ENCODE measurements at places on chromosomes 6 and 20.

- DNase-seq = no peak
Measured at GRCh38 chr6:160837146-160837545, 135.1 kb downstream of the PLG start.

GRCh38 chr6:164928728-164929407 lies 380.5 kb downstream of the C6orf118 start:
- DNase-seq = no peak

DNA sequence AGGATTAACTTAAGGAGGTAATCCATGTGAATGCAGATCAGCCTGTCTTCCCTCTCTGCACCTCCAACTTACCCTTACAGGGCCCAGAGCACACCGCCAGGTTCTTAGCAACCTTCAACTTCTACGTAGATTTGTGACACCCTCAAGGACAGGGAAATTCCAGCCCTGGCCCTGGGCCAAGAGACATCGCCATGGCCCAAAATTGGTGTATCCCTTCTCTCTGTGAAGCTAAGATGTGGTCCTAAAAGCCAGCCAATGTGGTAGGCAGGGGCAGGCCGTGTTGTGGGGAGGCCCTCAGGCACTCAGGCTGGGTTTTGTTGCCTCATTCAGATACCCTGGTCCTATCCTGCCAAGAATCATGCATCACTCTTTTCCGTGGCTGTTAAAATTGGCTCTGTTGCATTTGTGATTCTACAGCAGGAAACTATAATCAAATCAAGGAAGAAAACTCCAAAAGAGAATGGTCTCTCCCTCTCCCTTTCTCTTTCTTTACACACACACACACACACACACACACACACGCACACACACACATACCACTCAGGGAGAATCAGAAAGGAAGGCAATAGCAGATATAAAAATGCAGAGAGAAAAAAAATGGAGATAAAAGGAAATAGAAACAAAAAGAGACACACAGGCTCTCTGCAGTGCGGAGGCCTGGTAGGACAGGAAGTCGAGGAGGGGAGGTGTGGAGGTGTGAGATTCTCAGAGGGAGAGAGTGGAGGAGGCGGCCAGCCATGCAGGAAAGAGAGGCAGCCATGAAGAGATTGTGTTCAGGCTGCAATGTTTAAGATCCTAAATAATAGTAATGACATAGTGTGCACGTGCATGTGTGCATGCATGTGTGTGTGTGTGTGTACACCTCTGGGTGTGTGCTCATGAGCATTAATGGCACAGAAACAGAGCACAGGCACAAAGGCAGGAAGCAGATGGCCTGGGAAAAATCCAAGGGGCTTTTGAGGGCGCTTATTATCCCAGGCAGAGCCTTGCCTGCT lies 201.8 kb upstream of the LRFN2 start:
- DNase-seq = no peak

- no peak for DNase-seq
Measured at GRCh38 chr6:127868338-127868737, 32.5 kb downstream of the THEMIS start.

- DNase-seq = no peak
Measured at GRCh38 chr20:6000871-6001270, 50.4 kb downstream of the MCM8 start.

DNA sequence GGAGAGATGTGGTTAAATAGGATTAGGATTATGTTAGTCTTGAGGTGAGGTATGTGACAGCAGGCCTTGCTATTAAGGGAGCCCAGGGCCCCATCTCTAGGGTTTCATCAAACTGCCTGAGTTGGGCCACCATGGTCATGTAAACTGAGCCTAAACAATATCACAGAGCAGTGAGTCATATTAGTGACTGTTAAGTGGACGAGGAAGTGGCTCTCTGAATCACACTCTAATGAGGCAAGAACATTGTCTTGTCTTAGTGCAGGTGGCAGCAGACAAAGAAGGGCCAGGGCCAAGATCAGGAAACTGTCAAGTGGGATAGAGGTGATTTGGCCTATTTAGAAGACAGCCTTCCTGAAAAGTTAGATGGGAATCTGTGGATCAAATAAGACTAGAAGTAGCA lies 23.1 kb downstream of the ENPP3 start:
- DNase-seq = no peak

DNA sequence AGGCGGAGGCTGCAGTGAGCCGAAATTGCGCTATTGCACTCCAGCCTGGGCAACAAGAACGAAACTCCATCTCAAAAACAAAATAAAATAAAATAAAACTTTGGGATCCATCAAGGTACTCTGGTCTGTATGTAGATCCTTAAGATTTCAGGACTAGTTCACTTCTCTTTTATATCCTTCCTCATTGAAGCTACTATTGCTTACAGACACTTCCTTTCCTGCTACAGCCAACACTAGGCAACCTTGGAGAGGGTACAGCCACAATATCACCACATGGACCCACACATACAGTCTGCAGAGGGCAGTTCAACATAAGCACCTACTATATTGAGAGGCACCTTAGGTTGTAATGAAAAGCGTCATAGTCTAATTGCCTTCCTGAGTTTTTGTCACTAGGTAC lies 113.3 kb downstream of the ATXN1 start:
- no peak for DNase-seq

DNA sequence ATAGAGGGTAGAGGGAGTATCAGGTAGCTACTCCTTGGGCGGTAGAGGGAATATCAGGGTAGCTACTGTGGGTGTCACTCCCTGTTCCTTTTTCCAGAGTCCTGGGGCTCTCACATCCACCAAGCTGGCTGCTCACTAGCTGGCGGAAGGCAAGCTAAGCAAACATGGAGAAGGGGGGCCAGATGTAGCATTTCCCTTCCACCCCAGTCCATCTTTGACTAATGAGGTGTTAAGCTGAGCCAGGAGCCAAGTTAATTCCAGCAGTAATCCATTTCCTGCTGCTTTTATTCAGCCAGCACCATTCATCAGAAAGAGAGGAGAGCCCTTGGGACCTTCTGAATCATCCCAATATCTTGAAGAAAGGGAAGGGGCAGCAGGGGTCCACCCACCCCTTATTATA lies 330.0 kb downstream of the ZFAND3 start:
- no peak for DNase-seq

GRCh38 chr6:161481786-161482516 lies 208.1 kb upstream of the AGPAT4 start:
- DNase-seq = peak; percentile 31

DNA sequence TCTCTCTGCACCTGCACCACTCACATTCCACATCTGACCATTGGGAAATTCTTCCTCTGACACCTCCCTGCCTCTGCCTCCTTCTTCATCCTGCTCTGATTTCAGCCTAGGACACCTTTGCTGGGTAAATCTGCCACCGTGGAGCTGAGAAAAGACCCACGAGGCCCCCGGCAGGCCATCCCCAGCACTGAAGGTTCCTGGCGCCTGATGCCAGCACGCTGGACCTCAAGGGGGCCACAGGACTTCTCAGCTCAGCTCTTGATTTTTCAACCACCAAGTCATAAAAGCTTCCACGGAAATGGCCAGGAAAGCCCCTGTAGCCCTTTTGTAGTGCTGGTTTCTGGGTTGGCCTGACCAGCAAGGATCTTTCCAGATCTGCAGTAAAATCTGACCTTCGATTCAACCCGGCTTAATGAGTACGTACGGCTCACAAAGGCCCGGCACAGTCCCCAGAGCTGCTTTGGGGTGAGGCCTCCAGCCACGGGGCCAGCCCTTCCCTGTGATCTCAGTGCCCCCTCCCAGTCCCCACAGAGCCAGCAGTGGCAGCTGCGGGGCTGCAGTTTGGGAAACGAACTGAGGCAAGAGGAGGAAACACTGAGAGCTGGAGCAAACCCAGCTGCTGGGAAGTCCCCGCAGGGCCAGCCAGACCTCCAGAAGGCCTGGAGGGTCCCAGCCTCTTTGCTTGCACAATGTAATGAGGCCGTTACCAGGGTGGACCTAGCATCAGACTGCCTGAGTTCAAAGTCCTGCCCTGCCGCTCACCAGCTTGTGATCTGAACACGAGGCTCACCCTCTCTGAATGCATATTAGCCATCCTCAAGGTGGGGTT lies 157.5 kb downstream of the BMP7 start:
- DNase-seq = no peak

GRCh38 chr20:14820771-14821170 lies 483.4 kb upstream of the FLRT3 start:
- DNase-seq = no peak

GRCh38 chr6:129651291-129651691 lies 58.7 kb downstream of the ARHGAP18 start:
- DNase-seq = no peak

- DNase-seq = no peak
Measured at GRCh38 chr6:101083533-101084175, 202.5 kb upstream of the ASCC3 start.

DNA sequence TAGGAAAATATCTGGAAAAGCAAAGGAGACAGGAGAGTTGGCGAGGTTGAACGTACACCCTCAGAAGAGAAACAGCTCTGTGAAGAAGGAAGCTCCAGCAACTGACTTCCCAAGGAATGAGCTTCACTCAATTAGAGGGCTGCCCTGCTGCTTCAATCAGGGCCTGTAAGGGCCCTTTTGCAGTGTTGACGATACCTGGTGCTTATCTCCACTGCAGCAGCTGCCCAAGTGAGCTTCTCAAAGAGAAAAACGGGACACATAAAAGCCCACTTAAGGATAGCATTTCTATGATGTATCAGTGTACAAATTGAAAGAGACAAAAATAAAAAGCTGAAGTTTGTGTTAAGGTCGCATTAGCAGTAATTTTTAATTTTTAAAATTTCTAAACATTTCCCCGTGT lies 16.4 kb downstream of the SEC63 start:
- DNase-seq = no peak

DNA sequence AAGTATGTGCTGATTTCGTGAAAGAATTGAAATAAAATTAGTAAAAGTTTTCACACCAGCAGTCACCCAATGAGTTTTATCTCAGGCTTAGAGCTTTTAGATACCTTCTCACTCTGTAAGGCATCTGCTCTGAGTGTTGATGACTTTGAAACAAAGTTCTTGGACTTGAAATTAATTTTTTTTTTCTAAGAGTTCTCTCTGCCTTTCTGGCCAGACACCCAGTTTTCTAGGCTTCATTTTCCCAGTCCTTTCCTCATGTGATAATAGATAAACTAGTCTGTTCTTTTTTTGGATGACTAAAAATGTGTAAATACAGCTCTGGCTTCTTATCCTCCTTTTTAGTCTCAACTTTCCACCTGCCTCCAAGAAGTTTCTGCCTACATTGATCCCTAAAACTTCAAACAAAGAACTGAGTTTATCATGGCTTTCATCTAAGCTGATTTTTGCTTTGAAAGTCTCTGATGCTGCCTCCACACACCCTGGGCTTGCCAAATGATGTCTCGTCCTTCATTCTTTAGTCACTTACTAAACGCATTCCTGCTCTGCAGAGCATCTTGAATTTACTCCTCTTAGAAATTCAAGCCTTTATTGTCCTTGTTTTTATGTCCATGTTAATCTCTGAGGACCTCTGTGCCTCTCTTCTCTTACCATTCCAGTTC lies 32.7 kb downstream of the SLX4IP start:
- no peak for DNase-seq

- no peak for DNase-seq
Measured at GRCh38 chr6:41805830-41806774, 18.6 kb downstream of the TOMM6 start.

DNA sequence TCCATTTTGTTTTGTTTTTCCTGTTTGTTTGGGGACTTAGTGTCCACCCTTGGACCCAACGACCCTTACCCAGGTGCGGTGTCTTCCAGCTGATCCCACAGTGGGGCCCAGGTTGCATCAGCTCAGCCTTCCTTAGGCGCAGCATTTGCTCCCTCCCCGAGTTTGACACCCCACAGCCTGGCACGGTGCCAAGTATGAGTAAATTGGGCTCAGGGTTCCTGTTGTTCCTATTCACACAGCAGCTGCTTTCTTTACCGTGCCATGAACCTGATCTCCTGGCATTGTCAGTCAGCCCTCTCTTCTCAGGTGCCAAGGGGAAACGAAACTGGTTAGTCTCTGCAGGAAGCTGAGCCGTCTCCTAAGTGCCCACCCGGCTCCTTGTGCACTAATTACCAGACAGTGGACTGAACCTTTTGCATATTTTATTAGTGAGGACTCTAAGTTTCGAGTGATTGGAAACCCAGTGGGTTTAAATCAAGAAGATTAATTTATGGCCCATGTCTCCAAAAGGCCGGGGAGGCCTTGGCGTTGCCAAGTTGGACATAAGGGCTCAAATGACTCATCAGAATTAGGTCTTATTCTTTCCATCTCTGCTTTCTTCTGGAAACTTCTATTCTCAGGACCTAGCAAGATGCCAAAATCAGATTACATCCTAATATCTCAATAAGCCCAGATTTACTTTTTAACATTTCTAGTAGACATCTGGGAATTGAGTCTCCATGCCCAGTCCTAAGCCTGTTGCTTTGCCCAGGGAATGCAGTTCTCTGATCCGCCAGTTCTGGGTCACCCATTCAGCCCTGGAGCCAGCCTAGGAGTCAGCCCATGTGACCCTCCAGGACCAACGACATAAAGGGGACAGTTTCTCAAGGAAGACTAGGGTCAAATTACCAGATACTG lies 68.8 kb downstream of the TSHZ2 start:
- no peak for DNase-seq

GRCh38 chr6:108114841-108115597 lies 40.5 kb upstream of the OSTM1 start:
- no peak for DNase-seq

GRCh38 chr6:18493382-18493891 lies 106.3 kb downstream of the RNF144B start:
- DNase-seq = no peak

- no peak for DNase-seq
Measured at GRCh38 chr20:48486065-48486464, 341.7 kb downstream of the PREX1 start.

- no peak for DNase-seq
Measured at GRCh38 chr20:62935204-62935967, 2.6 kb upstream of the GID8 start.

- DNase-seq = no peak
Measured at GRCh38 chr20:47290008-47290407, 66.5 kb downstream of the ZMYND8 start.

DNA sequence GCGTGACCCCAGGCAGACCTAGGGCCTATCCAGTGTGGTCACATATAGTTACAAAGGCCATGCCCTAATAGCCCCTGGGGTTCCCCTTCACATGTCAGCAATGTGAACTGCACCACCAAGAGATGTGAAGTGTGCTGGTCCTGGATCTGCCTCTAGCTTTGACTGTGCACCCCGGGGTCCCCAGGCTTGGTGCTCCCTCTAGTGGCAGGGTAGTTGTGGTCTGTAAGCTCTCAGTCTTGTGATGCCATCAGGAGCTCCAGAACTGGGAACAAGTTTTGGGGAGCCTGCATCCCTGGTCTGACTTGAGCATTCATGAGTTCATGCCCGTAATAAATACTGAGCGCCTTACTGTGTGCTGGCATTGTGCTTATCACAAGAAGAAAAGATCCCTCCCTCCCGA lies 143.4 kb downstream of the DHX35 start:
- DNase-seq = no peak

- DNase-seq = no peak
Measured at GRCh38 chr6:169990095-169991030, 238.9 kb downstream of the ERMARD start.
